ENCODE measurements at places on chromosomes 7 and 10.

DNA sequence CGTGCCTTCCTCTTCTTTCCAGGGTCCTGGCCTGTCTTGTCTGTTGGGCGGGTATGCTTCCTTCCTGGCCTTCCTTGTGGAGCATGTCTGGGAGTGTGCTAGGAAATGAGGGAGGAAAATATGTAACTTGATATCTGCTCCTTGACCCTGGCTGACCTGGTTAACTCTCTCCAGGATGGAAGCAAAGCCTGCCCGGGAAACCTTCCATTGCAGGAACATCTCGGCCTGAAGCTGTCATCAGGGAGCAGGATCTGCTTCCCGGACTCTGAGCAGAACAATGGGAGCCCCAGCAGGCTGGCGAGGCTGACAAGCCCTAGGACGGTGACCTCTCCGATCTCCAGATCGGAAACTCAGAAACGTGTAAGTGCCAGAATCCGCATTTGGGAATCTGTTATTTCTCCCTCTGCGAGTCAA lies 340.3 kb downstream of the FRMD4A start:
- DNase-seq, result peak; percentile 14

DNA sequence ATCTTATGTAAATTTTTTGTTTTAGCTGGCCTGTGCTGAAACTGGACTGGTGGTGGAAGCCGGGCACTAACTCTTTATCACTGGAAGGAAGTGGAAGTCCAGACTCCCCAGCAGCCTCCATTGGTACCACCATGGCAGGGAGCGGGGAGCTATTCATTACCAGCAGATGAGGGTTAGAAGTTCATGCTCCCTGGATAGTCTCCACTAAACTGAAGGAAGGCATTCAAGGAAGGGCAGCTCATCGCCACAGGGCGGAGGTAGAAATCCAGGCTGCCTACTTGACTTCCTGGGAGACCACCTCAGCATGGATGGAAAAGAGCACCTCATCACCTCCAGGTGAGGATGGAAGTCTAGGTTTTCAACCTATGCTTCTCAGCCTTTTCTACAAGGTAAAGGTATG lies 130.9 kb downstream of the SLC16A9 start:
- DNase-seq, result no peak

GRCh38 chr7:120539321-120539720 lies 266.3 kb downstream of the KCND2 start:
- DNase-seq, result no peak

GRCh38 chr7:122528879-122529481 lies 169.9 kb downstream of the RNF133 start:
- peak; percentile 77 for DNase-seq

GRCh38 chr7:2948749-2949148 lies 94.9 kb downstream of the CARD11 start:
- peak; percentile 14 for DNase-seq

DNA sequence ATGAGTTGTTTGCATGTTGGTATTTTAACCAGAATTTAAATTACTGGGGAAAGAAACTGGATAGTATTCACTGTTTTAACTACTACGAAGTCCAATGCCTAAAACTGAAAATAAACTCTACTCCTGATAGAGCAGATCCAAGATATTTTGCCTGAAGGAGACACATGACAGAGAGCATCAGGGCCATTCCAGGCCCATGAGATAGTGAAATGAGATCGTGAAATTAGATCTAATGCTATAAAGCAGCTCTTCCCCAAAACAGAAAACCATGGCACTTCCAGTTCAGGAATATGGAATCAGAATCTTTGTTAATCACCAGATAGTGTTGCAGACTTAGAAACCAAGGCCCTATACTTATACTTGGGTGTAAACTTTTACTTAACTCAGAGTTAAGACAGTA lies 124.3 kb upstream of the CACNA2D1 start:
- peak; percentile 36 for DNase-seq
